ENCODE measurements at places on chromosomes 13 and 19.

GRCh38 chr13:19575230-19575629 lies 13.9 kb upstream of the TPTE2 start:
- DNase-seq = no peak

GRCh38 chr13:52002361-52002760 lies 8.9 kb downstream of the ATP7B start:
- DNase-seq = no peak

GRCh38 chr13:30346153-30346788 lies 38.9 kb upstream of the KATNAL1 start:
- DNase-seq = peak; percentile 81

DNA sequence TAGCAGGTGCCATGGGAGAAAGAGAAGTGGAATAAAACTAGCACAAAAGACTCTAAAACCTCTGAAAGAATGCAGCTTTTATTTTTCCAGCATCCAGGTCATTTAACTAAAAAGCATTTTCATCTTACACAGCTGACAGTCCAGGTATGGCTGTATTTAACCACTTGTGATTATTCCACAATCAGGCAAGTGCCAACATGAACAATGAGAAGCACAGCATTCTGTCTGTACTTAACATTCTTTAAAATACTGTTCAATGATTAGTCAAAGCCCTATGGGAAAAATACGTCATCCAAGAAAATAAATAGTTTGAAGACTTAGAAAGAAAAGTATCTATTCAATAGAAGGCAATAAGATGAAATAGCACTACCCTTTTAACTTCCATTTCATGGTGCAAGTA lies 246.9 kb downstream of the LIG4 start:
- no peak for DNase-seq

DNA sequence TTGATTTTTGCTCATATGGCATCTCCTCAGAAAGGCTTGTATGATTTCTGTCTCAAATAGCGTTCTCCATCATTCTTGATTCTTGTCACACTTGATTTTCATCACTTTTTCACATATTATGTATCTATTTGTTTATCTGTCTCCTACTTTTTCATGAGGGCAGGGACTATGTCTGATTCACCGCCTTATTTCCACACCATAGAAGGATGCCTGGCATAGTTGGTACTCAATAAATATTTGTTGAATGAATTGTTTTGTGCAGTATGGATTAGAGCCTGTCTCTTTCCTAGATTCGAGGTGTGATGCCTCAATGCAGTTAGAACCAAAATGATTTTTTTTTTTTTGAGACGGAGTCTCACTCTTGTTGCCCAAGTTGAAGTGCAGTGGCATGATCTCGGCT lies 12.1 kb downstream of the SAE1 start:
- no peak for DNase-seq

DNA sequence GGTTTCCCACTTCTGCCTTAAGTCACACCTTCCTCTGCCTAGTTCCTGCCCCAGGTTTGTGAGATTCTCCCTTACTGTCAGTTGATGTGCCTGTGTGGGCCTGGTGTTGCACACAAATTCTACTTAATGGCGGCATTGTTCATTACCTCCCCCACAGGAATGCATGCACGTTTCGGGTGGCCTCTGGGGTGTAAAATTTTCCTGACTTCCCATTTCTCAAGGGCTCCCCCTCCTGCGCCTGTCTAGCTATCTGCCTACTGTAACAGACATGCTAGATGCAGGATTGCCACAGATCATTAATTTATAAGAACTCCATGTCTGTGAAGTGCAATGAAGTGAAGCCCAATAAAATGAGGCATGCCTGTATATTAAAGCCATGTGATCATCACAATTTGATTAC lies 1466.3 kb downstream of the PCDH9 start:
- DNase-seq = no peak
